ENCODE measurements at places on chromosomes 7 and 10.

- DNase-seq, result no peak
These were observed 329.6 kb downstream of the XPNPEP1 start for GRCh38 chr10:109593682-109594081.

- no peak for DNase-seq
These were observed 266.5 kb upstream of the NPY start for GRCh38 chr7:24017519-24017918.

DNA sequence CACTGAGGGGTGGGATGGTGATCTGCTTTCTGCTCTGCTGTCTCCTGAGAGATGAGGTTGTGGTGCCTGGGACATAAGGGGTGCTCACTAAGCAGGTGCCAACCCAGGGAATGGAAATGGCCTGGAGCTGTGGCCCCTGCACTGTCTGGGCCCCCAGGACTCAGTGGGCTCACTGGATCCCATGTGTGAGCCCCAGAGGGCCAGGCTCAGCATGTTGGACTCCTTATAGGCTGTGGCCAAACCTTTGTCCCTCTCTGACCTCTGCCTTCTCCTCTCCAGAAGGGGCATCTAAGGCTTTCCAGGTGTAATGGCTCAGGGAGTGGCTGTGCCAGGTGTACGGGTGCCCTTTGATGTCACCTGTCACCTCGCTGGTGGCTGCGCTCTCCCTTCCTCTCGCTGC, 56.4 kb downstream of the NEUROG3 start:
- no peak for DNase-seq

GRCh38 chr7:109895536-109895935, 1195.4 kb upstream of the LRRN3 start:
- no peak for DNase-seq

DNA sequence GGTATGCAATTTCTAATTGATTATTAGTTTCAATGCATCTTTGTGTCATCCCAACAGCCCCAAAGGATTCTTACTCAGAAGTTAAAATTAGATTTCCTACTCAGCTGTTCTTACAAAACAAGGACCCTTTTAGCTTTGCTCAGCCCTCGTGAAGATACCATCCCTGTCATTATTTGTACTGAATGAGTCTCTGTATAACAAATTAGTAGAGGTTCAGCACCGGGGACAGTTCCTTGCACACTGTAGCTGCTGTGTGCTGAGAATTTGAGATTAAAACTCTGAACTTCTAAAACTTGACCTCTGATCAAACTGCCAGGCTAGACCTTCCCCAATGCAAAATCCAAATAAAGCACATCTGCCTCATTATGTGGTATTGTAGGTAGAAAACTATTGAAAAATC, 299.1 kb downstream of the LHFPL3 start:
- DNase-seq, result no peak

- no peak for DNase-seq
These were observed 13.9 kb downstream of the PRSS2 start for GRCh38 chr7:142784716-142785115.

DNA sequence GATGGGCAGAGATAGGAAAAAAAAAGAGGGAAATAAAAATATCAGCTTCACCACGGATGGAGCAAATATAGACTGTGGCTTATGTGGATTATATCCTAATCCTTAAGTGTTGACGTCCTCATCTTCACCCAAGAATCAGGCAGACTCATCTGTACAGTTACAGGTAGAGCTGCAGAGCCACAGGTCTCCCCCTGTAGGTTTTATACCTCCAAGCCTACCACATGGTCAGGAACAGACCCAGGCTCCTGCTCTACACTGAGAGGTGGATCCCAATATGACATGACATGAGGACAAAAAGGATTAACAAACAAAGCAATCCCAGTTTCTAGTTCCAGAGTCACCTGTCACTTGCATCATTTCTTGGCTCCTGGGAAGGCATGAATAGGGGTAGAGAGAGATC, 400.8 kb downstream of the SEMA3D start:
- no peak for DNase-seq

- DNase-seq, result no peak
These were observed 204.1 kb upstream of the LYZL1 start for GRCh38 chr10:29084681-29085307.

GRCh38 chr7:47669901-47670384, 88.0 kb upstream of the TNS3 start:
- no peak for DNase-seq

DNA sequence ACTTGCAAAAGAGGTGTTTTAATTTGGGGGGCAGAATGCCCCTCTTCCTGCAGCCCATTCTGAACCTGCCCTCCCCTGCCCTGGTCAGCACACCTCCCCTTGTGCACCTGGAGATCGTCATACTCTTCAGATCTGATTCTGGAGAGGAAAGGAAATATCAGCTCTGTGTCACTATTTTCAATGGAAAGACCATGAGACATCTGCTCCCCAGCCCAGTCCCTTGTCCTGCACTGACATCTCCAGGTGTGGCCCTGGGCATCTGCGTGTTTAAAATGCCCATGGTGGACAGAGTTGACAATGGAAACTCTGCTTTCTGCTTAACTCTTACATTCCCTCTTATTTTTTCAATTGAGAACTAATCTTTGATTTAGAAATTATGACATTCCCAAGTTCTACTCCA, 41.6 kb upstream of the RASGEF1A start:
- DNase-seq, result no peak

DNA sequence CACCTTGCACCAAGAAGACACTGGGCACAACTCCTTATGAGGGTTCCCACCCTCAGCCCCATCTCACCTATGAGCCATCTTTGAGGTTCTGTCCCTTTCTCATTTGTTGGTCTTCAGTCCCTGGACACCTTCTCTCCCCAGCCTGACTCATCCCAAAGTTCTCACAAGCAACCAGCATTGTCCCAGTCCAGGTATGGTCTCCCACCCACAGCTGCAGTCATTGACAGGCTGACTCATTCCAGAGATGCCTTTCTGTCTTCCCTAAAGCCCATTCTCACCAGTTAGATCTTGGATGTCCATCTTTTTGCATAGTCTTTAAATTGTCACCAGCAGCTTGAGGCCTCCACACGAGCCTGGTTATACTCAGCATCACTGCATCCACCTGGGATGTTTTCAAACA, 26.7 kb upstream of the BMPR1A start:
- DNase-seq, result no peak

DNA sequence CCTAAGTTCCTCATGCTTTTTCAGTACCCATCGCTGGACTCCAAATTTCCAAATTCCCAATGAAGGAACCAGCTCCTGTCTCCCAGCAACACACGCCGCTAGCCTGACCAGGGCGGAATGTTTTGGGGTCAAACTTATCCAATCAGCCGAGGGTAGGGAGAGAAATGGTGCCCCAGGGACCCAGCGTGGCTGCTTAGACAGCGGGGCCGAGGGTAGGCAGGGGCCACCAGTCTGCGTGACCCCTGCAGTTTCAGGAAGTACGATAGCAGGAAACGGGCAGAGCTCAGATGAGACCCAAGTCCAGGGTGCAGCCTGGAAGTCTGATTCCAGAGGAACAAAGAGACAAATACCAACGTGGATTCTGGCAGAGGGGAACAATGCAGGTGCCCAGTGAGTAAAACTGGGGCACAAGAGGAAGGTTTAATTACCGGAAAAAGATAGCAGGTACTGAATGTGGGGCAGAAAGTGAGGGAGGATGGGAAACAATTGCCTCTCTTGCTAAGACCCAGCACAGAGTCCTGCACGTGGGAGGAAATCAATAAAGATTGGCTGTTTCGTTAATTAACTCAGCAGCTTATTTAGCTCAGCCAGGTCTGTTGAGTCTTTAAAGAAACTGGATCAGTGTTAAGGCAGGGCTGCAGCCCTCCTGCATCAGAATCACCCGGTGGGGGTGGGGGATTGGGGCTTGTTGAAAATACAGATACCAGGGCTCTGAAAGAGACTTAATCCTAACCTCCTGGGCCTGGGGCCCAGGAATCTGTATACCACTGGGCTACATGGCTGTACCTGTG, 50.4 kb upstream of the NFE2L3 start:
- DNase-seq, result no peak

DNA sequence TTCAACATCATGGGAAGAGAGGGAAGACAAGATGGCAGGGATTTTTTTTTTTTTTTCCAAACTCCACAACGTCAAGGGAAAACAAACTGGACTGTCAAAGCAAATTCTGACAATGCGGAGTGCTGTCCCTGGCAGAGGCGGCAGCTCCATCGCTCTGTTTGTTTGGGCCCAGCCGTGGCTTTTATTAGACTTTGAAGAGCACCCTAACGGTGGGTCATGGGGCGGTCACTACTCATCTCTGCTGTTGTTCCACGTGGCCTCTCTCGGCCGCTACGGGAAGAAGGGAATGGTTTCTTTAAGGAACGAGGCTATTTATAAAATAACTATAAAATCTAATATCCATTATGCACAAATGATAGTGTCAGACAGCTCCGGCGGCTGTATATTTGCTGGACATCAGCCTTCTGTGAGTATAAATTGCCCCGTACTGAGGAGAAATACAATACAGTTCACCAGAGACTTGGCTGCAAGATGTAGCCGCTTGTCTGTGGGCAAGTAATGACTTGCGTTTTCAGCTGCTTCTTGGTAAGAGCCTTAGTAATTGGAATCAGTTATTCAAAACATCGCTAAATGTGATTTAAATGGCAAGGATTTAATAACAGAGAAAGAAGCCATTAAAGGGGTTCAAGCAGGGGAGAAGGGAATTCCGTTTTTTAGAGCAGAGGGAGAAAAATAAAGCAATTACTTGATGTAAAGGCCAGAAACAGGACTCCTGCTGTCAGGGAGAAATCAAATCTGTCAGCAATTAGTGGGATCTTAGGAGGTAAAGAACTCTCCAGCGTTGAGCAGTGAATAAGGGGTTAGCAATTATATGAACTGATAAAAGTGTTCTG, 61.7 kb upstream of the RAB11FIP2 start:
- DNase-seq, result no peak

DNA sequence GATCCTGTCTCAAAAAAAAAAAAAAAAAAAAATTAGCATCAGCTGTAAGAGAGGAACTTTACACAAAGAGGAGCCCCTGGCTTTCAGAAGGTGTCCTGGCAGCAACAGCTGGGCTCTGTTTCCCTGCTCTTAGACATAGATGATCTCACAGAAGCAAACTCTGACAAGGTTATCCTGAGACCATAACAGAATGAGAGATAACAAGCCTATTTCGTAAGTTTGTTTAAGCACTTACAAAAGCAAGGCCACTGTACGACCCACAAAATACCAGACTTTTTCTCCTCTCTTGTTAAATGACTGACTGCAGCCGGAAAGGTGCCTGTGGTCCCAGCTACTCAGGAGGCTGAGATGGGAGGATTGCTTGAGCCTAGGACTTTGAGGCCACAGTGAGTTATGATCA, 33.3 kb upstream of the OTUD1 start:
- DNase-seq, result no peak

GRCh38 chr7:5143935-5144903, 45.8 kb upstream of the WIPI2 start:
- peak; percentile 33 for DNase-seq

- DNase-seq, result no peak
These were observed 4.5 kb downstream of the CPED1 start for GRCh38 chr7:120992965-120993494.

DNA sequence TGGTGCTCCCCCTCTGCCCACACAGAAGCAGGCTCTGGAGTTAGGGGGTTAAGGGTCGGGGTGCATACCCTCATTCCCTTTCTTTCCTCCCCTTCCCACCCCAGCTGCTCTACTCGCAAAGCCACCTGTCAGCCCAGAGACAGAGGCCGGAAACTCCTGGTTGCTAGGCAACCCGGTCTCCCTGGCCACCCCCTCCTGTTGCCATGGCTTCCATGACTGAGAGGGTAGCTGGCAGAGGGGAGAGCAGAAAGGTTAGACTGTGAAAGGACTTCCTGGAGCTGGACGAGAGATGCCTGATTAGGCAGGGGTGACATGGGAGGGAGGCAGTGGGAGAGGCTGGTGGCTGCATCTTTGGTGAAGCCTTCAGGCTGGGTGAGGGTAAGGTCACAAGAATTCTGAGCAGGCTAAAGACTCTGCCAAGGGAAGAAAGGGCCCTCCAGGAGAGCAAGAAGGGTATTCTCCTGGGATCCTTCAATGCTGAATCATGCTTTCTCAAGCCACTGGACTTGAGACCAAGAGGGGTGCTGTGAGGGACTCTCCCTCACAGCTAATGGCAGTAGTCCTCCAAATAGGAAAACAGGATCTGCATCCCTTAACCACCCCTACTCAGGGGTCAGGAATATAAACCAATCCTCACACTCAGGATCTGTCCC, 5.4 kb downstream of the PSD start:
- DNase-seq, result no peak

- DNase-seq, result no peak
These were observed 1.1 kb upstream of the SLC25A13 start for GRCh38 chr7:96322847-96323461.

DNA sequence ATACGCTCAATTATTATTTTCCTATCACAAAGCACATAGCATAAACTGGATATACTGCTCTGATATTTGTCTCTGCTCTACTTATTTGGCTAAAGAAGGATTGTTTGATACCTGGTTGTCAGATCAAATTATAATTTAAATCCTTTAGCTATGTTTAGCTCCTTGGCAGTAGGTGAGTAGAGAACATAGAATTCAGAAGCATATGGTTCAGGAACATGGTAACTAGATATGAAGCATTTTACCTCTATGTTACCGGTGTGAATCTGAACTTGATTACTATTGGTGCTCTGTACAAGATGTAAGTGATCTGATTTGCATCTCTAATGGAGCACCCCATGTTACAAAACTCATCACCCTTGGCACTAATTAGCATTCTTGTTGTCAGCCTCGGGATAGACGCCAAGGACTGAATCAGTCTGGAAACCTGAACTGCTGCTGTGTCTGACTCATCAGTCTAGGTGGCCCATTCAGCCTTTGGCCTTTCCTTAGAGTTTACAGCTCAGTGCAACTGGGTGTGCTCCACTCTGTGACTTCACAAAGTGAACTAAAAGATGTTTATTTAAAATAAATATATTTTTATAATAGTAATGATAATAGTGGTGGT, 12.3 kb upstream of the MYPN start:
- no peak for DNase-seq

DNA sequence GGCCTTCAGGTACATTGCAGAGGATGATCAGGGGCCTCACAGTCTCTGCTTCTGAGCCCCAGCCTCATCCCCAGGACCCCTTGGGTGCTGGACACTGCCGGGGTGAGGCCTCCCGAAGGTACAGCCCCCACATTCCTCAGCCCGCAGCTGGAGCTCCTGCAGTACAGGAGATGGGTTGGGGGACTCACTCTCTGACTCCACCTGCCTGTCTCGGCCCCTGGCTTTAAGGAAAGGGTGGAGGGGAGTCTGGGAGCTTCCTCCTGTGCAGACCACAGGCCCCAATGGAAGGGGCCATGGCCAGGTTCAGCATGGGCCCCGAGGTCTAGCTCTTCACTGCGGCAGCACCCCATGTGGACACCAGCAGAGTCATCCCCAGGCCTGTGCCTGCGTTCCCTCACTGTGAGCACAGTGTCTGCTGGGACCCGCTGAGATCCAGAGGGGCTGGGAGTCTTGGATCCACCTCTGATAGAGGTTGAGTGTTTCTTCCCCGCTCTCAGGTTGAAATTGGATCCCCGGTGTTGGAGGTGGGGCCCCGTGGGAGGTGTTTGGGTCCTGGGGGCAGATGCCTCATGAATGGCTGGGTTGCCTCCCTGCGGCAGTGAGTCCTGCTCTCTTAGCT, 99.9 kb downstream of the PRKAG2 start:
- no peak for DNase-seq

All from stimulated activated CD4-positive, alpha-beta T cell treated with anti-CD3 and anti-CD28 coated beads, TNF-alpha, amount 100 ng/mL, for 1 hour (primary cell).